ENCODE measurements at places on chromosomes 7 and 10.

- DNase-seq, result no peak
Observed at GRCh38 chr7:151790830-151791620, 85.9 kb downstream of the PRKAG2 start.

- DNase-seq, result no peak
Observed at GRCh38 chr10:61754587-61755550, 92.1 kb downstream of the CABCOCO1 start.

DNA sequence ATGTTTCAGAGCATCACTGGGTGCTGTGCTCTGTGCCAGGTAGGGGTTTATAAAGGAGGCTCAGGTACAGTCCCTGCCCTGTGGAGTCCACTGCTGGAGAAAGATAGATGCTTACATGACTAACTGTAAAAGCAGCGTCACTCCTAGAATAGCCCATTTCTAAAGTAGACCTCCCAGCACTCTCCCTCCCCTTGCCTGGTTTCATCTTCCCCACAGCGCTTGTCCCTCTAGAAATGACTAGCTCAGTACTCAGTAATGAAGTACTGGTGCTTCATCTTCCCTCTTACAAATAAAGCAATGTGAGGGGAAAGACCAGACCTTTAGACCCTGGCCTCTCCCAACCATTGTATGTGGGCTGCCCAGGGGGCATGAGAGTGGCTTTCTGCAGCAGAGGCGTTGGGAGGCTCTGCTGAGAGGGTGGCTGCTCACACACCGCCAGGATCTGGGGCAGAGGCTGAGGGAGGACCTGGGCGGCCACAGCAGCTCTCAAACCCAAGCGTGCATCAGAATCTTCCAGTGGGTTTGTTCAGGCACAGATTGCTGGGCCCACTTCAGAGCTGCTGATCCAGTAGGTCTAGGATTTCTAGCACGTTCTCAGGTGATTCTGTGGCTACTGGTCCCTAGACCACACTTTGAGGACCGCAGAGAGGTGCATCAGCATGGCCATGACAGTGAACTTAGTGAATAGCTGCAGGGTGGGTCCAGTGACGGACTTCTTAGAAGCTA is 110.3 kb upstream of the ANLN start:
- DNase-seq, result no peak

GRCh38 chr10:21296575-21297355 is 228.7 kb downstream of the SKIDA1 start:
- DNase-seq, result no peak

- no peak for DNase-seq
Observed at GRCh38 chr10:90180886-90181691, 479.7 kb downstream of the KIF20B start.

DNA sequence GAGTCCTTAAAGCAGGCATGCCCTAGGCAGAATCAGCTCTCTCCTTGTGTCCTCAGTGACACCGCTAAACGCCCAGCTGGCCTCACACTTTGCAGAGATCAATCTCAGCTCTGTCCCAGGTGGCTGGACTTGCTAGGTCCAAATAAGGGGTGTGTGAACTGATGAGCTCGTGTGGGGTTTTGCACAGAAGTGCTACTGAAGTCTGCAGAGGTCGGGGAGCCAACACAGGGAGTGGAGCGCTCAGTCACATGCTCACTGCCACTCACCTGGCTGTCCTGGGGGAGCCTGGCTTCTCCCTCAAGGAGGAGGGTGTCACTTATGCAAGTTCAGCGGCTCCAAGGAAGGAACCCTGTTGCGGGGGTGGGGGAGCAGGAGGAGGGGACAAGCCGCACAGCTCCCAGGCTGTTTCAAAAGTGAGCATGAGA is 2.0 kb downstream of the ELN start:
- no peak for DNase-seq

DNA sequence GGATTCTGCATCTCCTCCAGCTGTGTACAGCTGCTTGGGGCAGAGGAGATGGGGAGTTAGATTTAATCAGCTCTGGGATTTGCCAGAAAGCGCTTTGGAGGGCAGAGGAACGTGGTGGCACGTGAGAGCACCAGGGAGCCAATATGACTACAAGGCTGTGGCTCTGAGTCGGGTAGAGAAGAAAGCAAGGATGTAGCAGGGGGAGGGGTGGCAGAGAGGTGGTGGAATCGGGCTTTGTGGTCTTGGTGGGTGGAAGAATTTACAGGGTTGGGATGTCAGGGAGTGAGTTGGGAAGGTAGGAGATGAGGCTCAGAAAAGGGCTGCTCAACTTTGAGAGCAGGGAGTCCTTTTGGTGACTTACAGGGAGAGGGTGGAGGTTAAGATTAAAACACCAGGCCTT is 113.6 kb downstream of the CCNY start:
- DNase-seq, result no peak

Data from activated naive CD4-positive, alpha-beta T cell treated with anti-CD3 and anti-CD28 coated beads, Interleukin-2, amount 50 U/mL, for 72 hours (primary cell).